LoVo (cell line): ENCODE measurements at places on chromosomes 16 and 17.

GRCh38 chr17:45991341-45991740 is 7.7 kb upstream of the STH start:
- DNase-seq = no peak

DNA sequence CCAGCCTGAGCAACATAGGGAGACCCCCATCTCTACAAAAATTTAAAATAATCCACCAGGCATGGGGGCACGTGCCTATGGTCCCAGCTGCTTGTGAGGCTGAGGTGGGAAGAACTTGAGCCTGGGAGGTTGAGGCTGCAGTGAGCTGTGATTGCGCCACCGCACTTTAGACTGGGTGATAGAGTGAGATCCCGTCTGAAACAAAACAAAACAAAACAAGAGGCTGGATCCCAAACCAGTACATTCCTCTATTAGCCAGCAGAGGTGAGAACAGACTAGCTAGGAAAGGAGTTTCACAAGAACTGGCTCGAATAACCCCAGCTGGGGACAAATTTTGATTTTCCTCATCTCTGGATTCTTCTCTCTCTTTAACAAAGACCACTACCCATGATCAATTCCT is 366.7 kb upstream of the ZFHX3 start:
- DNase-seq = no peak

GRCh38 chr16:21611556-21612384 is 12.4 kb downstream of the METTL9 start:
- DNase-seq = no peak

- DNase-seq = no peak
Observed at GRCh38 chr16:576197-576822, 6.5 kb downstream of the PIGQ start.

DNA sequence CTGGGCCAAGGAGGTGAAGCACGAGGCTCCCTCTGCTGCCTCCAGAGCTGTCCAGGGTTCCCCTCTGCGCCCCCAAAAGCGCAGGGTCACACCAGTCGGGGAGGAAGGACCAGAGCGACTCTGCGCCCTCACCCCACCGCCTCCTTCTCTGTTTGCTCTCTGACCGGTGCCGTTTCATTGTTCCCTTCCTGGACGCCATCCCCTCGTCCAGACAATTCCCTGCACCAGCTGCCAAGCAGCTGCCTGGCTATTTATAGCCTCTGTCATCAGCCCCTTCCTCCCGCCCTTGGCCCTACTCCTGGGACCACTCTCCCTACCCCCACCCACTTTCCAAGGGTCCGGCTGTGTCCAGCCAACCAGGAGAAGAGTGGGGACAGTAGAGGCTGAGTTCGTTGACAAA is 68.8 kb upstream of the CREBBP start:
- DNase-seq = no peak

- DNase-seq = no peak
Observed at GRCh38 chr17:57986841-57987580, 1.0 kb downstream of the VEZF1 start.

DNA sequence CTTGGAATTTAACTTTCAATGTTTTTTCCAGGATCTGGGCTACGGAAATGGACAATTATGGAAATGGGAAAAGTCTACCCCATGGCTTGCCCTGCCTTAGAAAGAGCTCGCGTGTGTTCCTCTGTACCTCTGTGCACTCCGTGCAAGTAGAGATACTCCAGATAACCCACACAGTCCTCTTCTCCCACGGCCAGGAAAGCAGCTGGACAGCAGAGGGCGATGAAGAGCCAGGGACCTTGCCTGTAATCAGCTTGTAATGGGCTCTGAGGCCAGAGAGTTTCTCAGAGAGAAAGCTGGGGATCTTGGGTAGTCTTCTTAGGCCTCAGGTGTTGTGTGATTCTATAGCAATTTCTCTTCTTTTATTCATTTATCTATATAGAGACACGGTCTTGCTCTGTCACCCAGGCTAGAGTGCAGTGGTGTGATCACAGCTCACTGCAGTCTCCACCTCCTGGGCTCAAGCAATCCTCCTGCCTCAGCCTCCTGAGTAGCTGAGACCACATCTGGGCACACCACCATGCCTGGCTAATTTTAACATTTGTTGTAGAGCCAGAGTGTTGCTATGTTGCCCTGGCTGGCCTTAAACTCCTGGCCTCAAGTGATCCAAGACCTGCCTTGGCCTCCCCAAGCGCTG is 2.4 kb upstream of the SOCS7 start:
- peak; percentile 71 for DNase-seq

DNA sequence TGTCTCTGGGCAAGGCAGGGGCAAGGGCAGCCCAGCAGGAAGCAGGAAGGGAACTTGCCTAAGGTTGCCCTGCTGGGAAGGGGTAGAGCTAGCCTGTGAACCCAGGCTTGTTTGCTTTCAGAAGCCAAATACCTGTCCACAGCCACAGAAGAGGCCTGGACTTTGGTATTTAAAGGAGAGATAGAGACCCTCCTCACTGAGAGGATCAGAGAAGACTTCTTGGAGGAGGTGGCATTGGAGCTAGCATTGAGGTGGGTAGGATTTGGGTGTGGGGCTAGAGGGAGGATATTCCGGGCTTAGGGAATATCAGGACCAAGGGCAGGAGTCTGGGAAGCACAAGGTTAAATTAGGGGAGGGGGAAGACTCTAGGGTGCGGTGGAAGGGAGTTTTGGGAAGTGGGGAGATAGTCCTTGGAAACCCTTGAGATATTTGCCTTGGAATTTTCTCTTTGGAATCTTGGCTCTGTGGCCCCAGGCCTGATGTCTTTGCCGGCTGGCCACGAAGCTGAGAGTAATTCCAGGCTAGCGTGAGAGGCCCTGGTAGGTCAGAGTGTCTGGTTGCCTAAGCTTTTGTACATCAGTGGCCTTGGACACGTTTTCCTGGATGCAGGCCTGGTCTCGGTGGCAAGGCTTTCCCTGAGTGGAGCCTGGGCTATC is 13.1 kb upstream of the ETV4 start:
- no peak for DNase-seq

DNA sequence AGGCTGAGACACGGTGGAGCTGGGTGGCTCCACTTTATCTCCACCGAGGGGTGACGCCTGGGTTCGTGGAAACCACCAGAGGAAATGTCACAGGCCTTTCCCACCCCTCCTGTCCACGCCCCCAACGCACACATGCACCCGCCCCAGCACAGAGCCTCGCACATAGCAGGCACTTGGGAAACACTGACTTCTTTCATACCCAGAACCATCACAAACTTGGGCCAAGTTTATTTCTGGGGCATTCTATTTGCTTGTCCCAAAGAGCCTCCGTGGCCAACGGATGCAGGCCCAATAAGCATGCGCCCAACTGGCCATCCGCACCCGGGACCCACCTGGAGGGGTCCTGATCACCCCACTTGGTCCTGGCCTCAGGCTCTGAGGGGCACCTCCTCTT is 3.3 kb downstream of the BCAR1 start:
- no peak for DNase-seq

DNA sequence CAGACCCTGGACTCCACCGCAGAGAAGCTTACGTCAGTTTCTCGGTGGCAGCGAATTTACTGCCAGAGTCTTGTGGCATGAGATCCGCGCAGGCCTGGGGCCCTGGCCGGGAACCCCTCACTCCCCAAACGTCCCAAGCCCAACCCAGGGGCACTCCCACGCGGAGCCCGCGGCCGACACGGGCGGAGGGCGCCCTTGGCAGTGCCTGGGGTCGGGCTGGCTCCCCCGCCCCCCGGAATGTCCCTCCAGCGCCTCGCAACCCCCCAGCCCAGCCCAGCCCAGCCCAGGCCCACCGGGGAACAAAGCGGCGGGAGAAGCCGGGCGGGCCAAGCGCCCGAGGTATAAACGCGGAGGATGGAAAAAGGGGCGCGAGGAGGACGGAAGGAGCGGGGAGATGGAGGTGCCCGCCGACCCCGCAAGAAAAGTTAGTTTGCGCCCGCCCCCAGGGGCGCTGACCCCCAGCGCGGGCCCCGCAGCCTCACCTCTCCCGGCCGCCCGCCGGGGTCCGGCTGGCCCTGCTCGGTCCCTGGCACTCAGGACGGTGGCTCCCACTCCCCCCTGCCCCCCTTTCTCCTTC is 330 bp downstream of the CASKIN2 start:
- no peak for DNase-seq

DNA sequence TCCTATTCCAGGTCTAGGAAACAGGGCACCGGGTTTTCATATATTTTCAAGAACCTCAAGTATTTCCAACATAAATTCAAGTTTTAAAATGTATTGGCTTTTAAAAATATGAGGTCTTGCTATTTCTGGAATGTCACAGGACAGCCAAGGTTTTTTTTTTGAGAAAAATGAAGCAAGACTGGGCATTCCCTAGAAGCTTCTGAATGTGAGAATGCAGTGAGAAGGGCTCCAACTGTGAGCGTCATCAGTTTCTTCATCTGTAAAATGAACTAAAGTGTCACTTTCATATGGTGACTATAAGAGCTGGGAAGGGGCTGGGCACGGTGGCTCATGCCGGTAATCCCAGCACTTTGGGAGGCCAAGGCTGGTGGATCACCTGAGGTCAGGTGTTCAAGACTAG is 455.8 kb upstream of the MAF start:
- DNase-seq = no peak

DNA sequence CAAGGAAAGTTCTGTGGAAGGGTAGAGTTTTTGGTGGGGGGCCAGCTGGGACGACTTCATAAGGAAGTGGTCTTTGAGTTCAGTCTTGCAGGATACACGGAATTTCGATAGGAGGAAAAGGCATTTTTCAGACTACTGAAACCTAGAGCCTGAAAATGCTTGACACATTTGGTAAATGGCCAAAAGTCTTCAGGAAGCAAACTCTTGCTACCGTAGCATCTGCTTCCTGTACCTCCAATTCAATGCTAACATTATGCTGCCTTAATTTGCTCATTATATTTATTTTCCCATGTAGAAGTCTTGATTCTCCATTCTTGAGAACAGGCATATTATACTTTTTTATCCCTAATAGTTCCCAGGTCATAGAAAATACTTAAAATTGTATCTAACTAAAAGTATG is 129.3 kb upstream of the MED13 start:
- DNase-seq = no peak

- DNase-seq = no peak
Observed at GRCh38 chr17:28871056-28871579, 16.3 kb downstream of the ERAL1 start.

- no peak for DNase-seq
Observed at GRCh38 chr17:78722246-78722761, 59.8 kb downstream of the CYTH1 start.

- peak; percentile 7 for DNase-seq
Observed at GRCh38 chr17:65154770-65155589, 17.8 kb downstream of the RGS9 start.

GRCh38 chr16:2969545-2970521 is 685 bp downstream of the PAQR4 start:
- DNase-seq = peak; percentile 62

DNA sequence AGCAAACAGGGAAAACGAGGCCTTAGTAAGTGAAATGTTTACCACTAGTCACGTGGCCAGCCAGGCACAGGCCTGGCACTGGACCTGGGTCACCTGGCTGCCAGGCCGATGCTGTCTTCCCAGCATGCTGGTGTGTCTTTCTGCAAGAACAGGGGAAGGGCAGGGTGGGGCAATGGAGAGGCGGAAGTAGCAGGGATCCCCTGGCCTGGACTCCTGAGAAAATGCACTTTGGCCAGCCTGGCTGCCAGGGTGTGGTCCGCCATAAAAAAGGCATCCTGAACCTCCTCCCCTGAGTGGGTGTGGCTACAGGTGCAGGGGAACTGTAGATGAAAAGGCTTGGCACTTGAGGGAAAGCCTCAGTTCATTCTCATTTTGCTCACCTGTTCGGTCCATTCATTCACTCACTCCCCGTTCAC is 1.0 kb upstream of the ANKRD40CL start:
- DNase-seq = peak; percentile 95

- DNase-seq = no peak
Observed at GRCh38 chr17:59124665-59125064, 18.0 kb upstream of the TRIM37 start.

- no peak for DNase-seq
Observed at GRCh38 chr16:64621616-64622015, 500.2 kb downstream of the CDH11 start.

GRCh38 chr17:7307686-7308624 is 527 bp downstream of the EIF5A start:
- DNase-seq = no peak

- no peak for DNase-seq
Observed at GRCh38 chr16:77435272-77435820, 512 bp upstream of the ADAMTS18 start.

DNA sequence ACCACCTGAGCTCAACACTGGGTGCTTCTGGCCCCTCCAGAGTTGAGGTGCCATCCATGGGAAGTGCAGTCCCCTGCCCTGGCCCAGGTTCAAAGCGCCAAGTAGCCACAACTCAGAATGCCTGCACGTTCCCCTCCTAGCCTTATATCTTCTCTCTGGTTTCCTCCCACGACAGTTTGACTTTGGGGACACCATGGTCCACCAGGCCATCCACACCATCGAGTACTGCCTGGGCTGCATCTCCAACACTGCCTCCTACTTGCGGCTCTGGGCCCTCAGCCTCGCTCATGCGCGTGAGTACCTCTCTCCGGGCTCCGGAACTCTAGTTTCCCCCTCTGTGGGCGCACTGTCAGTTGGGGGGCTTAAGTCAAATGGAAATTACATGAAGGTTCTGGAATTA is 22.4 kb upstream of the NAGLU start:
- DNase-seq = no peak

GRCh38 chr17:20993863-20994778 is 48.7 kb downstream of the USP22 start:
- no peak for DNase-seq

- no peak for DNase-seq
Observed at GRCh38 chr17:8698162-8698971, 46.3 kb downstream of the CCDC42 start.

GRCh38 chr17:82820278-82821251 is 19.3 kb downstream of the ZNF750 start:
- no peak for DNase-seq

DNA sequence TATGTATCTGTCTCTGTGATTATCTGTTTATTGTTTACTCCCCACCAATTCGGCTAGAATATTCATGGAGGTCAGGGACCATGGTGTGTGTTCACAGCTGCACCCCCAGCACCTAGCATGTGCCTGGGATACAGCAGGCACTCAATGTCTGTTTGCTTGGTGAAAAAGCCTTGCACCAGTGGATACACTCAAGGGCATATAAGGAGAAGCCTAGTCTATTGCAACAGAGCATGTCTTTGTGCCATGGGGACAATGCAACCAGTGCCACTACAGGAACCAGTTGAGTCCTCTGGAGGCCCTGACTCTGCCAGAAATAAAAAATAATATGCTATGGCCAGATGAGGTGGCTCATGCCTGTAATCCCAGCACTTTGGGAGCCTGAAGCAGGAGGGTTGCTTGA is 93.6 kb downstream of the NDE1 start:
- no peak for DNase-seq

DNA sequence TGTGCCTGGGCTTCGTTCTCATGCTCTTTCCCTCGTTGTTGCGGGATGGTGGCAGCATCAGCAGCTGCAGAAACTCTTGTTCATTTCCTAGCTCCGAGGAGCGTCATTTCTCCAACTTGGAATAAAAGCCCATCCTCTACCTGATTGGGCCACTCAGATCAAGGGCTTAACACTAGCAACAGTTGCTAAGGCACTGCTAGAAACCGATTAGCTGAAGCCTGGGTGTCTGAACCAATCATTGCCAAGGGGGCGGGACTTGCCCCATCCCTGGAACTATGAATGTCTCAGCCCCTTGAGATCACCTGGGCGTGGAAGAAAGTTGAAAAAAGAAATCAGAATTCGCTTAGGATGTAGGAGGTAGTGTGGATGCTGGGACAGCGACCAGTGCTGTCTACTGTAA is 145.3 kb downstream of the FOXL1 start:
- DNase-seq = no peak

GRCh38 chr16:82625066-82625968 is 1.5 kb upstream of the CDH13 start:
- no peak for DNase-seq

- no peak for DNase-seq
Observed at GRCh38 chr17:49447628-49448302, 33.1 kb upstream of the PHB1 start.
